ENCODE measurements at places on chromosomes 3 and 15.

GRCh38 chr15:68781217-68781616 is 39.5 kb downstream of the ANP32A start:
- DNase-seq = no peak

GRCh38 chr15:89118481-89118989 is 30.3 kb downstream of the ABHD2 start:
- DNase-seq = no peak

DNA sequence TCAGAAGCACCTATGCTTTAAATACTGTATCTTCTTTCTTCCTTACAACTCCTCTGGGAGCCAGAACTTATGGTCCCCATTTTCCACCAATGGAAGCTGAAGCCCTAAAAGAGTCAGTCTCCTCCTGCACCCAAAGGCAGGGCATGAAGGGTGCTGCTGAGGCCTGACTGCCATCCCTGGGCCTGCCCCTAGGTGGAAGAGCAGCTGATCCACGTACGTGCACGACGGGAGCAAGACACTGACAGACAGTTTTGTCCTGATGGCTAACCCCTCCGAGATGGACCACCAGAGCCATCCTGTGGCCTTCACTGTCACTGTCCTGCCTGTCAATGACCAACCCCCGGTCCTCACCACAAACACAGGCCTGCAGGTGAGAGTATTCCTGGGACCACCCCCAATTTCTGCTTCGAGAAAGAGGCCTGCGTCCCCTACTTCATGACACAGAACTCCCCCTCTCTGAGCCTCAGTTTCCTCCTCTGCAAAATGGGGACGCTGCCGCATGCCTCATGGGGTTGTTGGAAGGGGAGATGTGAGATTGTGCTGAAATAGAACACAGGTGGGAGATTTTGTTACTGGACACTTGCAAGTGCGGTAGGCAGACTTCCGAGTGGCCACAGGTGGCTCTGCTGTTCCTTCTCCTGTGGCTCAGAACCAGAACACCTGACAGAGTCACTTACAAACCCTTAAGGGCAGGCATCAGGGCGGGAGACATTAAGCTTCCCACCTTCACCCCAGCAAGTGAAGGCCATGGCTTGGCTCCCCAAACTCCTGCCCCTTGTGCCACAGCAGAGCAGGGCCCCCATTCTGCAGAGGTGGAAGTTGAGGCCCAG is 175.4 kb downstream of the TBC1D2B start:
- DNase-seq = no peak

DNA sequence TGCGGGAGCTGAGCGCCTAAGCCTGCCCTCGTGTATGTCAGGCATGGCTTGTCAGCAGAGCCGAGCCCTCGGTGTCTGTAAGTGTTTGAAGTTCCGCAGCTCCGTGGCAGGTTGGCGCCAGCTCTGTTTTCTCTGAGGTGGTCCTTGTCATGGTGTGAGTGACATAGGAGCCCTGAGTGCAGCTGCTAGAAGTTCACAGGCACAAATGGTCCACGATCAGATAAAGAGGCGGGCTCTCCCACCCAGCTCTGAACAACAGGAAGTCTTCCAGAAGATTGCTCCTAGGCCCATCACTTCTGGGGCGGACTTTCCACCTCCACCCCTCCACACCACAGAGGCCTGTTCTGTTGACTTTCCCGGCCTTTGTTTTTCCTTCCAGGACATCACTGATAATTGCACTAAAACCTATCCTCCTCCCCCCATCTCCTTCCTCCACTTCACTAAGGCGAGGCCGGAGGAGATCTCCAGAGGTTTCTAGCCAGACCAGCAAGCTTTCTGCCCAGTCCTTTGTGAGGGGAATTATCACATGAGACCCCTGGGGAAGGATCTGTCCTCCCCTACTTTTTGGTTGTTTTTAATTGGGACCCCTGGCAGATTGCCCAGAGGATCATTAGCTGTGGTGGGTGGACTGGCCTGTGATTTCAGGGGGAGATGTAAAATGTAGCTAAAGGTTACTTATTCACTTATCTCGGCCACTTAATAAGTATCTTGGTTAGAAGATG is 19.9 kb downstream of the ITPR1 start:
- no peak for DNase-seq

- no peak for DNase-seq
Measured at GRCh38 chr3:171125010-171125409, 98.5 kb upstream of the SLC2A2 start.

DNA sequence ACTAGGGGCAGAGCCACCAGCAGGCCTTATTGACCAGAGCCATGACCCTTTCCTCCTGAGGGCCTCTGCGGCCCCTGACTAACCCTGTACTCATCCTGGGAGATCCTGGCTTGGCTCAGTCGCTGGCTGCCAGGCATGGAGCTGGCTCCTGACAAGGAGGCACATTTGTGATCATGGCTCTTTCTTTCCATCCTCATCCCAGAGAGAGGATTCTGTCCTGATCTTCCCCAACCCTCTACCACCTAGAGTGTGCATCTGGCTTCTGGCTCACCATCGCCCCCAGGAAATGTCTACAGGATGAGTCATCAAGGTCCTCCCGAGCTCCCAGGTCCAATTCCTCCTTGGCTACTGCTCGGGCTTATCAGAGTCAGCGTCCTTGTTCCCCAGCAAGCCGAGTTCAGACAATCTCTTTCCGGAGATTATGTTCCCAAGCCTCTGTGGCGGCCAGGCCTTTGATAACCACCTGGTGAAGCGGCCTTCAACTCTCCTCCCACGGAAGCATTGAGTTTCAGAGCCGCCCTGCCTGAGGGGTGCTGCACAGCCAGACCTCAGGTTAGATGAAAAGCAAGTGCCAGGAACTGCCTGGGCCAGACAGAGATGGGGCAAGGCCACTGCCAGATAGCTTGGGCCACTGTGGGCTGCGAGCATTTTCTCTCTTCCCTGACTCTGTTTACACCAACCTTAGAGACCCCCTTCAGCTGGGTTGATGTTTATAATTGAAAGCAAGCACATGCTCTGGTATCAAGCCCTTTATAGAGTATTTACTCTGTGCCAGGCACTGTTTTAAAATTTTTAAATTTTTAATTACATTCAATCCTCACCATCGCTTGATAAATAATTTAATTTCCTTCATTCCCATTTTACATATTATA is 44.3 kb upstream of the MRPS22 start:
- DNase-seq = no peak

- DNase-seq = no peak
Measured at GRCh38 chr3:141735770-141736465, 2.2 kb upstream of the RNF7 start.
